ENCODE measurements at places on chromosomes 12 and 14. TPM values are rescaled to one million over a fixed set of nuclear protein-coding genes. Genes with fewer than 3 reads are reported as not detected.

Gene MBD6
- total RNA-seq, result 120 TPM

- DNase-seq, result no peak
These were observed 6.5 kb downstream of the TPH2 start for GRCh38 chr12:71945121-71945520.

Gene IL31
- total RNA-seq, result not detected

- no peak for DNase-seq
These were observed 60.8 kb downstream of the CAPZA3 start for GRCh38 chr12:18798535-18799361.

Gene CCER1
- not detected for total RNA-seq

Gene RNFT2
- total RNA-seq, result 8.3 TPM

Gene LRTM2
- total RNA-seq, result not detected

DNA sequence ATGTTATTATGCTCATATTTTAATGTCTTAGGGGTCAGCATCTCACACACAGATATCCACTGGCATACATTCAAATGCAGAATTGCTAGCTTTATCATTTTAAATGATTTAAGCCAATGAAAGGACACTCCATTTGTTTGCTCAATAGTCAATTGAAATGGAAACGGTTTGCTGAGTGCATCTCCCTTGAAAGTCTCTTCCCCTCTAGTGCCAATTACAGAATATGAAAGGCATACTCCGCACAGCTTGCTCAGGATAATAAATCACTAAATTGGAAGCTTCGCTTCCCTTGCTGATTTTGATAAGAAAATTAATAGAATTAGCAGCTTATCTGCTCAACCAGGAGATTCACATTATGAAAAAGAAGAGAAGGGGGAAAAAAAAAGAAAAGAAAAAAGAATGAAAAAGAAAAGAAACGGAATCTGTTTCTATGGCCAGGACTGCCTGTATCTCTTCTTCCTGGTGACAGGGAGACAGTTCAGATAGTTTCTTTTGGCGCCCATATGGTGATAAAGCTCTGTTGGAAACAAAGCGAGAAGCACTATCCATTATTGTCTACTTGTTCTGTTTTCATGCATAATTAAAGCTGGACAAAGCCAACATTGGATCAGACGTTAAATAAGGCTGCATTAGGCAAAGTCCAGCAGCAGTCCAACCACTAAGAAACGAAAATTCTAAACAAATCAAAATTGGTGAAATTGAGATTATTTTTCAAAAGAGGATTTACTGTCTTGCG is 225.0 kb downstream of the GXYLT1 start:
- DNase-seq, result no peak

- DNase-seq, result no peak
These were observed 37.6 kb upstream of the LTBP2 start for GRCh38 chr14:74649673-74650072.

GRCh38 chr14:88856786-88857366 is 32.4 kb downstream of the TTC8 start:
- DNase-seq, result no peak

Gene TSPAN19
- not detected for total RNA-seq

Gene TAS2R46
- total RNA-seq, result 3.4 TPM

GRCh38 chr12:58629376-58629775 is 290.9 kb downstream of the LRIG3 start:
- DNase-seq, result no peak

- no peak for DNase-seq
These were observed 78.8 kb upstream of the NAV3 start for GRCh38 chr12:77751939-77752338.

- DNase-seq, result no peak
These were observed 35.1 kb downstream of the SCN8A start for GRCh38 chr12:51626115-51626514.

Gene TAPBPL
- 23.0 TPM for total RNA-seq

Gene SLC6A15
- total RNA-seq, result not detected

DNA sequence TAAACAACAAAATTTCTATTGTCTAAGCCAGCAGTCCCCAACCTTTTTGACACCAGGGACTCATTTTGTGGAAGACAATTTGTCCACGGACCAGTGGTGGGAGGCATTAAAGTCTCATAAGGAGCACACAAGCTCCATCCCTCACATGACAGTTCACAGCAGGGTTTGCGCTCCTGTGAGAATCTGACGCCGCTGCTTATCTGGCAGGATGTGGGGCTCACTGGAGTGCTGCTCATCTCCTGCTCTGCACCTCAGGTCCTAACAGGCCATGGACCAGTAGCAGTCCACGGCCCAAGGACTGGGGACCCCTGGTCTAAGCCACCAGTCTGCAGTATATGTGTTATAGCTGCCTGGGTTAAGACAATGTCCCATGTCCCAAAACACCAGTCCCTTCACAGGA is 27.2 kb downstream of the VCPKMT start:
- DNase-seq, result no peak

GRCh38 chr12:22415342-22416309 is 81.1 kb upstream of the ST8SIA1 start:
- DNase-seq, result no peak

DNA sequence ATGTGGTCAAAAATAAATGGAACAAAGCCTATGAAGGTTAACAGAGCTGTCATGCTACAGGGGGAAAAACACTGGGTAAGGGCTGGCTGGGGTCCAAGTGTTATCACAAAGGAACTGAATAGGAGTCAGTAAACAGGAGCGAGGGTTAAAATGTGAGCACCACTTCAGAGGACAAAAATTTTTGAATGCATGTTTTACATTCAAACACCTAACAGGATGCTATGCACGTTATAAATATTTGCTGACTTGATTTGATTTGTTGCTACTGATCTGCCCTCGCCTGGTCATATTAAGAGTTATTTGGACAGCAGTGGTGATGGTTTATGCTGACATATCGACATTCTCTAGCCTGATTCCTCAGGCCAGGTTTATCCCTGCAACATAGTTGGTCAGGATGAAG is 7.4 kb upstream of the KTN1 start:
- no peak for DNase-seq

- DNase-seq, result peak; percentile 33
These were observed 413 bp upstream of the TUBA1C start for GRCh38 chr12:49264466-49264872.

- DNase-seq, result no peak
These were observed 178.4 kb upstream of the PARP11 start for GRCh38 chr12:4051596-4051995.

Gene TAS2R9
- total RNA-seq, result not detected

GRCh38 chr12:50217202-50217601 is 50.0 kb upstream of the CERS5 start:
- DNase-seq, result no peak

- peak; percentile 92 for DNase-seq
These were observed 103.5 kb upstream of the BCAT1 start for GRCh38 chr12:25052196-25052913.

GRCh38 chr12:47545938-47546609 is 159.8 kb downstream of the RPAP3 start:
- no peak for DNase-seq

Gene FGF23
- total RNA-seq, result not detected

Gene KRT79
- total RNA-seq, result not detected

DNA sequence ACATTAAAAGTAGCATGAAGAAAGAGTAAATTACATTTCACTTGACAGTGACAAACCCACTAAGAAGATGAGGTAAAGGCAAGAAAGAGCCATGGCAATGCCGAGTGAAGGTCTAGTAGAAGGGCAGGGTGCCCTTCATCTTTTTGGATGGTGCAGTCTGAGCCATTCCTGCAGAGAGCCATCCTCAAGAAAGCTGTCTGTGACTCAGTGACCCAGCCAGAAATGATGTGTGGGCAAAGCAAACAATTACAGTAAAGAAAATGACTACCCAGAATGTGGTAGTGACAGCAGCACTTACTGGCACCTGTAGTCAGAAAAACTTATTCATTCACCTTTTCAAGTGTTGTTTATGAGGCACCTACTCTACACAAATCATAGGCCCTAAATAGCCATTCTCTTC is 281.7 kb downstream of the DUSP6 start:
- DNase-seq, result no peak

GRCh38 chr12:57261428-57261865 is 10.5 kb upstream of the STAC3 start:
- DNase-seq, result no peak

DNA sequence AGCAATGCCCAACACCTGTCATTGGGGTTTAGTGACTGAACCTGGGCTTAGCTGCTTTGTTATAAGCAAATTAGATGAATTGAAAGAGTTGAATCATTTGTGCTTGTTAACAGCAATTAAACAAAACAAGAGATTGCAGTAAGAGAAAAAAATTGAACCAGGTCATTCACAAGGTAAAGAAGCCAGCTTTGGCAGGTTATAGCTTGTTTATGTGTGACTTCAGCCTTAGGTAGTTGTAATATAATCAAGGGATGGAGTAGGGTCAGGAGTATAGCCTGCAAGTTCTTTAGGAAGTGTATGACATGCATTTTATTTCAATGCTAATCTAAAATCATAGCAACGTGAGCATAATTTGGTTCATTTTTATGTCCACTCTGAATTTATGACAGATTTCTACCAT is 63.4 kb upstream of the PLEKHG3 start:
- no peak for DNase-seq

- DNase-seq, result no peak
These were observed 337.7 kb downstream of the C12orf75 start for GRCh38 chr12:105667973-105668743.

Gene KRT83
- total RNA-seq, result not detected

GRCh38 chr12:103177639-103178255 is 220.3 kb downstream of the ASCL1 start:
- no peak for DNase-seq

DNA sequence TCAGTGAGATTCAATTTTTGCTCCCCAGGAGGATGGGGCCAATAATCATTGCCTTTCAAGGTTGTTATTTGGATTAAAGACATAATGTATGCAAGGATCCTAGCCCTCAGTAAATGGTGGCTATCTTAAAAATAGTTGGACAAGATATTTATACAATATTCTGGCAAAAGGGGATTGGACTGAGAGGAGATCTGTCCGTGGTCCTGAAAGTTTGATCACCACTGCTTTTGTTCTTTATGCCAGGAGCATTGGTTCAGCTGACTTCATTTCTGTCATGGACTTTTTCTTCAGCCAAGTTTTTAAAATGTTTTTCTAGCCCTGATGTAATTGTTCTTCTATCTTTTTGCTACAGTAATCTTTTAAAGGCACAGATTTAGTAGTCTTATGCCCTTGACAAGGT is 70.2 kb upstream of the TCL1A start:
- DNase-seq, result no peak

DNA sequence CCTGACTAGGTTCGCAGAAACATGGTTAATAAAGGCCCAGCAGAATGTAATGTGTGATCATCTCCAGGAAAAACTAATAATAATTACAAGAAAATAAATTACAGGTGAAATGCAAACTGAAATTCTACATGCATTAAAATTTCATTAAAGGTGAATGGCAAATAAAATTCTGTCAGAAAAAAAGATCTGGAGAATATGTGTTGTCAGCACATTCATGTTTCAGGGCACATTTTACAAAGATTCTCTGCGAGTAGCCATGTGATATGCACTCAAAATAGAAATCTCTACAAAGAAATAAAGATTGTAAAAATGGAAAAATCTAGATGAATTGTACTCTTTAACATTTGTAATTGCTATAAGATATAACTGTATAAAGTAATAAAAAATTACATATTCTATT is 765.2 kb downstream of the TMEM121 start:
- DNase-seq, result no peak

Gene GLIPR1L1
- total RNA-seq, result not detected

- no peak for DNase-seq
These were observed 10.6 kb upstream of the CYP46A1 start for GRCh38 chr14:99673305-99674063.

DNA sequence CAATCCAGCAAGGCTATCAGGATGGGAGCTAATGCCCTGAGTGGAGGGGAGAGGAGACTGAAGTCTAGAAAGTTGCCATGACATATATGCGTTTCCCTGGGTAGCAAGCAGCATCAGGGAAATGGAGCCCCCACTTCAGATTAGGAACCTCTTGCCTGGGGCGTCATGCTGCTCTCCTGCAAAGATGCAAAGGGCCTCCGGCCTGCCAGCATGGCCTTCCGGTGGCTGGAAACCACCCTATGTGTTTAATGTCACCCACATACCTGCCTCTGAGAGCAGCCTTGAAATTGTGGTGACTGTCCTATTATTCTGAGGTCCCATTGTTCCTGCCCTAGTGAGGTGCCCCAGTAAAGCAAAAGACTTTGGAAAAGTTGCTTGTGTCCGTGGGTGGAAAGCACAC is 10.0 kb upstream of the IFI27L2 start:
- DNase-seq, result no peak

DNA sequence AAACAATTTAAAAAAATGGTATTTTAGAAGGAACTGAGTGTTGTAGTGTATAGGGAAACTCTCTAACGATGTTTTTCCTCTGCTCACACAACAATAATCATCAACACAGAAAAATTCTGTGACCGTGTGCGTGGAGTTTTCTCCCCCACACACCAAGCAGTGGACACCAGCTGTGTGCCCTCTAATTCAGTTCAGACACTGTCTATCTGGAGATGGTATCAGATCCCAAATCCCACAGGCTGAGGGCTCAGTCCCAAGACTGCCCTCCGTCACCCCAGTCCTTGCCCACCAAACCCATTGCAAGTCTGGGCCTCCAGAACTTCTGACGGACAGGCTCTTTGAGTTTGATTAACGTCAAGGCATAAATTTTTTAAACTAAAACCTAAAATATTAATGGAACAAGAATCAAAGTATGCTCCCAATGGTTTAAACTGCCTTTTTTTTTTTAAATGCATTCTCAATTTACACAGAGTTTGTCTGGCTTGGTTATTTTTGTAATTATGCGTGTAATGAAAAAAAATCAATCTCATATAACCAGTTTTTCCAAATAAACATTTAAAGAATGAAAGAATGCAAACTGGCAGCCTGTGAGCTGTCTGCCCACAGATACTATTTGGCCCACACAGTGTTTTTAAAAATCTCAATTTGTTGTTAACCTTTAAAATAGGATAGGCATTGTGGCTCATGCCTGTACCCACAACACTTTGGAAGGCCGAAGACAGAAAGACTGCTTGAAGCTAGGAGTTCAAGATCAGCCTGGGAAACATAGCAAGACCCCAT is 19.2 kb downstream of the BLTP3B start:
- DNase-seq, result no peak

DNA sequence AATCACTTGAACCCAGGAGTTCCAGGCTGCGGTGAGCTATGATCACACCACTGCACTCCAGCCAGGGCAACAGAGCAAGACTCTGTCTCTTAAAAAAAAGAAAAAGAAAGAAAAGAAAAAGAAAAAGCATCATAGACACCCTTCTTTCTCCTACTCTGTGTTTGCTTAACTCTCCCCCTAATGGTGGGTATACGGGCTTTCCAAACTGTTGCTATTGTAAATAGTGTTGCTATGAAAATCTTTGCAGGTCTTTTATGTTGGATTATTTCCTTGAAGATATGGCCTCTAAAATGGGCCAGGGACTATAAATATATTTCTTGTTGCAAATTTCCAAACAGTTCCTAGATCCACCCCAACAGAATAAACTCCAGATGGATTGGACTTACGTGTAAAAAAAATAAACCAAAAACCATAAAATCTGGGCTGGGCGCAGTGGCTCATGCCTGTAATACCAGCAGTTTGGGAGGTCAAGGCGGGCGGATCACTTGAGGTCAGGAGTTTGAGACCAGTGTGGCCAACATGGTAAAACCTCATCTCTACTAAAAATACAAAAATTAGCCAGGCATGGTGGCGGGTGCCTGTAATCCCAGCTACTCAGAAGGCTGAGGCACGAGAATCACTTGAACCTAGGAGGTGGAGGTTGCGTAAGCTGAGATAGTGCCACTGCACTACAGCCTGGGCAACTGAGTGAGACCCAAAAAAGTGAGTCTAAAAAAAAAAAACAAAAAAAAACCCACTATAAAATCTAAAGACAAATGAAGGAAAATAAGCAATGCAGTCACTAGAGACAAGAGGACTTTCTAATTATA is 25.9 kb downstream of the NFKBIA start:
- DNase-seq, result no peak

Gene KRT74
- 0.12 TPM for total RNA-seq

Gene CCDC198
- not detected for total RNA-seq

All from naive thymus-derived CD4-positive, alpha-beta T cell (primary cell).